ENCODE measurements at places on chromosomes 12 and 14.

DNA sequence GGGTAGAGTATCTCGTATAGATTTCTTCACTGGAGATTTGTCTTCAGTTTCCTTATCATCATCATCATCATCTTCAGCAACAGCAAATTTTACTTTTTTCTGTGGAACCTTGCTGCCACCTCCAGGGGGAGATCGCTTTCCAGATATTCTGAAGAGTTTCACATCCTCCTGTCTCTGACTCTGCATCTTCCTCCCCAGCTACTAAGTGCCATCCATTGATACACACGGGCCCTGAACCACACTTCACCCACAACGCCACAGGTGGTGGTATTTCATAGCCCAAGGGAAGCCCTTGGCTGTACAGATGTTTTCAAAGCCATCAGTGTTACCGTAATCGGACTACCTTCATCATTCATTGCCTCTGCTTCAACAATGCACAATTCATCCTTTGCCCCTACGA is 82.2 kb downstream of the PPP2R5C start:
- no peak for DNase-seq

DNA sequence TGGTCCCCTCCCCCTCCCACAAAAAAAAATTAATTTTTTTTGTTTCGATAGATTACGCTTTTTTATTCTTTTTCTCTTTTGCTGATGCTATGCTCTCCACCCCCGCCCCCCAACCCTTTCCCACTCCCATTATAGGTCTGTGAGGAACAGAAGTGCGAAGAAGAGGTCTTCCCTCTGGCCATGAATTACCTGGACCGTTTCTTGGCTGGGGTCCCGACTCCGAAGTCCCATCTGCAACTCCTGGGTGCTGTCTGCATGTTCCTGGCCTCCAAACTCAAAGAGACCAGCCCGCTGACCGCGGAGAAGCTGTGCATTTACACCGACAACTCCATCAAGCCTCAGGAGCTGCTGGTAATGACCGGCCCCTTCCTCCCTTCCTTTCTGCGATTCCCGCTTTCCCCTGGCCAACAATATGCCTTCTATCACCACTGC is 2.3 kb downstream of the CCND2 start:
- no peak for DNase-seq

DNA sequence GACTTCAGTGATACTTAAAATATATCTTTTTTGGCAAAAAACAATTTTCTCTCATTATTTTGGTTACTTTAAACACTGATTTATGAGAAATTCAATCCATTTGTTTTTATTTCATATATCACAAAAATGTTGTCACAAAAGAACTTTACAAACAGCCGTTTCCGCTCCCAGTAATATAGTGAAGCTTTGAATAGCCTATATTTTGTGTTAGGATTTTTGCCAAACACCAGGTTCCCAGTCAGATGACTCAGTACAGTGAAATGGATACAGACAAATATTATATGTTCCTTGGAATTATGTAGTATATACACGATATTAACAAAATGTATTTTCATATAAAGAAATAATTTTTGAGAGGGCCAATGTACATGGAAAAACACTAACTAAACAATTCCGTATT is 411.1 kb downstream of the CCER1 start:
- no peak for DNase-seq

DNA sequence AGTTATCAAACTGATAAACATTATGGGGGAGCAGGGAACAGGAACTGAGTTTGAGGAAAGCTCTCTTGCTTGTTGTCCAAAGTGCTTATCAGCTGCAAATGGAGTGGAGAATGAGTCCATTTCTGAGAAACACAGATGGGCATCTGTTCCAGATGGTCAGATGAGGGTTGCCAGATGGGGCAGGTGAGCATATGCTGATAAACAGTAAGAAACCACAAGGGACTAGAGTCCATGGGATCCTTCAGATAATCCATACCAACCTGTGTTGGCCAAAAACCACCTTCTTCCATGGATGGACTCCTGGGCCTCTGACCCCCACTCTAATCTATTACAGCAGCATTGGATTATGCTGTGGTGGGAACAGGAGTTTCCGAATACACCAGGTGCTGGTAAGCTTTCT is 38.3 kb downstream of the GNS start:
- DNase-seq: no peak

DNA sequence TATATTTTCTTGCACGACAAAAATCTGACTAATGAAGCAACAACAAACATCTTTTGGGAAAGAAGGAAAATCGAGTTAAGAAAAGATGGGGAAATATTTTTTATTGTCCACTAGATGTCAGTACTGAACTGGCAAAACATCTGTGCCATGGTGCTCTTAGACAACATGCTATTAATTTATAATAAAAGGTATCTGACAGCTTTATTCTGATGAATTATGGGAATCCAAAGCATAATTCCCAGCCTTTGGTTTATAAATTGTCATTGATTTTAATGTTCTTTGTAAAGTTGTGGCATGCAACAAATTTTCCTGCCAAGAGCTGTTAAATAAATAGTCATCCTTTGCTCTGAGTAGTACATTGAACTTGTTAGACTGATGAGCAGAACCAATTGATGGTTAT is 231.2 kb downstream of the ETNK1 start:
- peak; percentile 16 for DNase-seq
